Amygdala (tissue), 56 donors: ENCODE measurements at places on chromosomes 12 and 14.

GRCh38 chr14:93464271-93464670 is 33.5 kb downstream of the UNC79 start:
- DNase-seq: no peak

- no peak for DNase-seq
Observed at GRCh38 chr12:46921048-46921763, 95.4 kb upstream of the SLC38A4 start.

- no peak for DNase-seq
Observed at GRCh38 chr14:73252491-73253322, 15.4 kb downstream of the PAPLN start.

GRCh38 chr12:87086118-87086891 is 830.1 kb upstream of the MGAT4C start:
- DNase-seq: no peak

GRCh38 chr12:125888921-125889320 is 823.7 kb downstream of the AACS start:
- no peak for DNase-seq

GRCh38 chr12:3366451-3367110 is 124.4 kb upstream of the PRMT8 start:
- no peak for DNase-seq

DNA sequence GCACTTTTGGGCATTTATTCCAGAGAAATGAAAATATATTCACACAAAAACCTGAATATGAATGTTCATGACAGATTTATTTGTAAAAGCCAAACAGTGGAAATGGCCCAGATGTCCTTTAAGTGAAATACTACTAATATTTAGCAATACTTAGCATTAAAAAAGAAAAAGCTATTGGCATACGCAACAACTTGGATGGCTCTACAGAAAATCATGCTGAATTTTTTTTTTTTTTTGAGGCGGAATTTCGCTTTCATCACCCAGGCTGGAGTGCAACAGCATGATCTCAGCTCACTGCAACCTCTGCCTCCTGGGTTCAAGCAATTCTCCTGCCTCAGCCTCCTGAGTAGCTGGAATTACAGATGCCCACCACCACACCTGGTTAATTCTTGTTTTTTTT is 24.1 kb downstream of the FGD6 start:
- no peak for DNase-seq

GRCh38 chr12:56989861-56990610 is 16.3 kb downstream of the ZBTB39 start:
- DNase-seq: no peak

- DNase-seq: no peak
Observed at GRCh38 chr14:60051721-60052221, 40.0 kb upstream of the PCNX4 start.
